ENCODE measurements at places on chromosomes 1 and 21.

GRCh38 chr1:78070758-78071157 is 25.0 kb downstream of the GIPC2 start:
- peak; percentile 15 for DNase-seq

DNA sequence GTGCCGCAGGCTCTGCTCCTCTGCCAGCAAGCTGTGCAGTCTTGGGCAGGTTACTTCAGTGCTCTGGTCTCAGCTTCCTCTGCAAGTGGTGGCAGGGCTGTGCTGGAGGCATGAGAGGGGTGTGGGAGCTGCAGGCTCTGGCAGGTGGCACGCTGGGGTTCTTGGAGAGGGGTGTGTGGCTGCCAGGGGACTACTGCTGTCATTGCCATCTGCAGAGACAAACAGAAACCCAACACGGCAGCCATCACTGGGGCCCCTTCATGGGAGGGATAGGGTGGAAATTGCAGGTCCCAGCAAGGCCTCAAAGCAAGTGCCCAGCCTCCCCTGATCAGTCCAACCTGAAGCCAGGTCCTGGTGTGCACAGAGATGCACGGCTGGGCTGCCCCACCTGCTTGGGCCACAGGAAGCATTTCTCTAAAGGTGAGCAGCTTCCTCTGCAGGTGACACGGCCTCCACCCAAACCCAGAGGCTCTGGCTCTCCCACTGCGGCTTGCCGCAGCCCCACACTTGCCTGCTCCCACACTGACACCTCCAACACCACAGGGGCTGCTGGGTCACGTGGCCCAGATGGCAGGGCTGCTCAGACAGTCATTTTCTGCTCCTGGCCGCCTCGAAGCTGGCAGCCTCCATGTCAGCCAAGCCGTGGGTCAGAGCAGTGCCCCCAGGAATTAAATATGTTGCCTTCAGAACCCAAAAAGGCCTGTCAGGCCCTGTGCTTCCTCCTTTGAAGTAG is 4.1 kb upstream of the COL6A2 start:
- DNase-seq = no peak

DNA sequence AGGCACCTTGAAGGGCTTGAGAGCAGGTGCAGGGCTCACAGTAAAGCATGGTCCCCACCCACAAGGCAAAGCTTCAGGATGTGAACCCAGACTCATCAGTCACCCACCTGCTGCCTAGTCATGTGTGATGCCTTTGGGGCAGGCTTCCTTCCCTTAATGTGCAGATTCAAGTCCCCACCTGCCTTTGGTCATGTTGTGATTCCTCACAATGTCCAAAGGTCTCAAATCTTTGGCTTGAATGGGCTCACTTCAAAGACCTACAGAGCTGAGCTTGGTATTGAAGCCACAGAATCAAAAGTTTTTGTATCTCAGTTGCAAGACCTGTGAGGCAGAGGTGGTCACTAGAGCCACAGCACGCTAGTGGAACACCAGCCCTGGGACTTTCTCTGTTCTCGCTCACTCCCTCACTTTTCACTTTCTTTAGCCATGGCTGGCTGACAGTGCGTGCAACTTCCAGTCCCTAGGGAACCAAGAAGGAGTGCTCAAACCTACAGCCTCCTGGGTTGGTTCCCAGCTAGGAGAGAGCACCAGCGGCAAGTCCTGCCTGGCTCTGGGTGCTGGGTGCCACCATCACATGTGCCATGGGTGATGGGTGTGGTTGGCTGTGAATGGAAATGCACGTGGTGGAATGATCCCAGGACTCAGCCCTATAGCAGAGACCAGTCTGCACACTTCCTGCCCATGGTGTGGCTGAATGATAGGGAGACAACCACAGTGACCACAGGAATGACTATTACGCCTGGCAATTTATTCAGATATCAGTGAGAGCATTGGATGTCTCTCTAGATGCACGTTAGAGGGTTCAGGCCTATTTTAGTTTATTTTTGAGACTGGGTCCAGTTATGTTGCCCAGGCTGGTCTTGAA is 26.4 kb upstream of the CLIC6 start:
- peak; percentile 5 for DNase-seq

DNA sequence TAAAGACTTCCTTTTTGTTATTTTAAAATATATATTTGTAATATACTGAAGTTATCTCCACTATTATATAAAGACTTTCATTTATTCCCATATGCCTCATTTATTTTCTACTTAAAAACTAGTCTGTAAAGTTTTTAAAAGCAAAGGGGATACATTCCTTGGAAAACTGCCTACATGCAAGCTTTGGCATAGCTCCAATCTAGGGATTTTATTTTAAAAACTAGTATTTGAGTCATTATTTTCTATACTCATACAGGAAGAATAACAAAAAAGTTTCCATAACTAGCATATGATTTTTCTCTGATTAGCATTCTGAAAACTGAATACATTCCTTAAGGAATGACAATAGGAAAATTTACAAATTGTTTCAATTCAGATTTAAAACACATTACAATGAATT is 88.9 kb downstream of the COL24A1 start:
- DNase-seq = no peak

- DNase-seq = no peak
These were observed 57.2 kb downstream of the TOR1AIP2 start for GRCh38 chr1:179820226-179820970.

- no peak for DNase-seq
These were observed 55.4 kb upstream of the JAK1 start for GRCh38 chr1:65021795-65022194.

GRCh38 chr1:79295967-79296366 is 289.4 kb upstream of the ADGRL4 start:
- no peak for DNase-seq

DNA sequence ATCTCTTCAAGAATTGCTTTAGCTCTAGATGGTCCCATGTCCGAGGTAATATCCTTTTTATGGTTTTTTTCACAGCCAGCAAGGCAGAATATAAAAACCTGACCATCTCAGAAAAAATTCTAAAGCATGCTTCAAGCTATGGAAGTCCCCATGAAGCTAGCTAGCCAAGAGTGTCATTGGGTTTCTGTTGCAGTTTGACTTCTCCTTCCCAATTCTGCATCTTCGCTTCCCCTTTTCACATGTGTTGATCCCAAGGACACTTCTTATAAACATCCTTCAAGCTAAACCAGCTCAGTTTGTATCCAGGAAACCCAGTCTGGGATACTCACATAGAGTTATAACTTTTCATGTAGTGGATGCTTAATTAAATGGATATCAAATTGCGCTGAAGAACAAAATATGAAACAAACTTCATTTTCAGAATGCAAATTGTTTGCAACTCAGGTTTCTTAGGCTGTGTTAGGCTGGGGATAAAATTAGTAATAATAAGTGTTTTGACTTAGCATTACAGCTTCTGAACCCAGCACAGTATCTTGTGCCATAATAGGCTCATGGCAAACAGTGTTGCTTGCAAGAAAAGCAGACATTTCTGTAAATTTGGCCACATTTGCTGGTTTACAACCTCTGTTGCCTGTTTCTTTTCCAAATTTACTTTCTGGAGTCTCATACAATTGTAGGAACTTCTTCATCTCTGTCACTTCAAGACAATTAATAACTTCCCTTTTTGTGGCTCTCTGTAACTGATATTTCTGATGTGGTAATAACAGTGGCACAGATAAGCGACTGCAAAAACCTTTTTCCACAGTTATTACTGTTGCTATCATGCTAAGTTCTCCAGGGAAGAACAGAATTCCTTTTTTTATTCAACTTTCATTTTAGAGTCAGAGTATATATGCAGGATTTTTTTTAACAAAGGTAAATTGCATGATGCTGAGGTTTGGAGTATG is 53.2 kb downstream of the NCAM2 start:
- no peak for DNase-seq

- no peak for DNase-seq
These were observed 36.0 kb downstream of the KRTAP10-1 start for GRCh38 chr21:44503901-44504399.

DNA sequence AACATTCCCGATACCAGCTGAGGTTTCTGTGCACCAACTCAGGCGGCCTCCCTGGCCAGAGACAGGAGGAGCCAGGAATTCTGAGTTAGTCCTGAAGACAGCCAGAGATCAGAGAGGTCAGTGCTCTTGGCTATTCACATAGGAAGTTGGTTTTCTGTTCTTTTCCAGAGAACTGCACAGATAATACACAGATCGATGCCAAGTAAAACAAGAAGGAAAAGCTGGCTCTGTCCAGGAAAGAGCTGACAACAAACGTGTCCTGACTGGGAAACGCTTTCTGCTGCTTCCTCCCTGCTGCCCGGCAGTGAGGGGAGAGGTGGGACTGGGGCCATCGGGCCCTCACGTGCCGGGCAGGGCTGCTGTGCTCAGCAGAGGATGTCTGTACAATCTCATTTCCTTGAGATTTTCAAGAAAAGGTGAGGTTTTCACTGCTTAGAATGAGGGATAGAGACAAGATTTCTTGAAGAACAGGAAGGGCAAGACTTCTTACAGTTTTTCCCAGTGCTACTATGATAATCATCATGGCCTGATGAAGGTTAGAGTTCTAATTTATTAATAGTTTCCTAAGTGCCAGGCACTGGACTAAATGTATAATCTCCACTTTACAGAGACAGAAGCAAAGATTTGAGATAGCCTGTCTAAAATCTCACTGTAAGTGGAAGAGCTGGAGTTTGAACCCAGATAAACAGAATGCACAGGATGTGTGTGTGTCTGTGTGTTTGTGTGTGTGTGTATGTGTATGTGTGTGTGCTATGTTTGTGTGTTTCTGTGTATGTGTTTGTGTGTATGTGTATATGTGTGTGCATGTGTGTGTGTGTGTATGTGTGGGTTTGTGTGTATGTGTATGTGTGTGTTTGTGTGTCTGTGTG is 211.0 kb upstream of the RAB4A start:
- DNase-seq = no peak

DNA sequence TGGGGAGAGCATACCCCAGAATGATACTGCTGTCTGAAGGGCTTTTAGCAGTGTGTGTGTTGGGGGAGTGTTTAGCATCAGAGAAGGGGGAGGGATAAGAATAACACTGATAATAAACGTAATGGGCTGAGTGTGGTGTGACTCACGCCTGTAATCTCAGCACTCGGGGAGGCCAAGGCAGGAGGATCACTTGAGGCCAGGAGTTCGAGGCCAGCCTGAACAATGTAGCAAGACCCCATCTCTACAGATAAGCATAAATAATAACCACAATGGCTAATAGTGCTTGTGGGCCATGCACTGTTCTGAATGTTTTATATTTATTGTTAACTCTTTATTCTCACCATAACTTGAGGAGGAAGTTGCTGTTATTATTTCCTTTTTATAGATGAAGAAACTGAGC is 2.6 kb upstream of the LEFTY2 start:
- no peak for DNase-seq

DNA sequence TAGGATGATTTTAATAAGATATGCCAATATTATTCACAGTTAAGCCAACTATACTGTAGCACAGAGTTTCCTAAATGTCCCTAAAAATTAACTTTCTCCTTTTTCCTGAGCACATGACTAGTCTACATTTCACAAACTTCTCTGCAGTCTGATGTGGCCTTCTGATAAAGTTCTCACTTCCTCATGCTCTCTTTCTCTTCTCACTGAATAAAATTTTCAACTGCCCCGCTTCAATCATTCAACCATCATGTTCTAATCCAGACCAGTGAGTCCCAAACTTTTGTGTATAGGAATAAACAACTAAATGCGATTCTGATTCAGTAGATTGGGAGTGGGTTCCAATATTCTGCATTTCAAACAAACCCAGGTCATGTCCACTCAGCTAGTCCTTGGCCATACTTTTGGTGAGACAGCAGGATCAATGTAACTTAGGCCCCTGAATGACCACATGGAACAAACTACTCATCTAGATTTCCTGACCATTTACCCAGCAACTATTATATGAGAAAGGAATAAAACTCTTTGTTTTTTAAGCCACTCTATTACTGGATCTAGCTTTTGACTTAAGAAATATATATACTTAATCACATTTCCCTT is 20.1 kb downstream of the TUT4 start:
- DNase-seq = no peak

- DNase-seq = no peak
These were observed 1.1 kb downstream of the SPSB1 start for GRCh38 chr1:9293533-9294404.

DNA sequence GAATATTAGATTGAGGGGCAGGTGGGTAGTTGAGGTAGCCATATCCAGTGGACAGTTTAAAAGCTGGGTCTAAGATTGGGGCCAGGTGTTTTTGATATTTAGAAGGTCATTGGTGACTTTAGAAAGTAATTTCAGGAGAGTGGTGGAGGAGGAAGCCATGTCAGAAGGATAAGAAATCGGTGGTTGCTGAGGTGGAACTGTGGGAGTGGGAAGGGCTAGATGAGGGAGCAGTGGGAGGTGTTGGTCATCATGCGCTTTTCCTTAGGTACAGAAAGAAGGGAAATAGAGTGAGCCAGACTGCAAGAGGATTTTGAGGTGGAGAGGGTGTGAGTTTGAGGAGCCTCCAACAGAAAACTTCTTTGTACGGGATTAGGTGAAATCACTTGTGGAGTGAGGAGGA is 7.2 kb downstream of the MTR start:
- DNase-seq = no peak

DNA sequence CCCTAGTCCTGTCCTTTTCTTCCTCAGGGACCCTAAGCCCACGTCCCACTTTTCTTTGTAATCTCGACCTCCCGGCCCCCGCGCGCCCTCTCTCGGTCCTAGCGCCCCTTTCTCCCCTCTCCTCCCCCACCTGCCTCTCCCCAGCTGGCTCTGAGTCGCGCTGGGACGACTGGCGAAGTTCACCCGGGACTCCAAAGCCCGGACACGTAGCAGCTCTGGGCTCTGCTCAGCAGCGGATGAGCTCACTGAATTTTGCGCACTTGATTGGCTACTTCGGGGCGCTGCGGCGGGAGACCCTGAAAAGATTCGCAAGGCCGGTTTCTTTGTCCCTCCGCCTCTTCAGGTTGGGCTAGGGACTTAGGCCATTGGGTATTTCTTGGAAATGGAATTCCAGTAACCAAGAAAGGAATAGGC is 16.3 kb upstream of the ACKR1 start:
- DNase-seq = peak; percentile 74
